ENCODE measurements at places on chromosomes 16 and 17. TPM values are rescaled to one million over a fixed set of nuclear protein-coding genes. Genes with fewer than 3 reads are reported as not detected.

Gene TNFRSF17
- not detected for total RNA-seq

Gene PLK1
- 0.94 TPM for total RNA-seq

Gene MSLN
- total RNA-seq, result not detected

Gene CAVIN1
- total RNA-seq, result 1,266 TPM

Gene TLE7
- total RNA-seq, result not detected

Gene RHBDF1
- total RNA-seq, result 52.3 TPM
